ENCODE measurements at places on chromosomes 2 and 18.
A peak's percentile ranks its signal among the peaks of the same experiment; 100 is the strongest.

DNA sequence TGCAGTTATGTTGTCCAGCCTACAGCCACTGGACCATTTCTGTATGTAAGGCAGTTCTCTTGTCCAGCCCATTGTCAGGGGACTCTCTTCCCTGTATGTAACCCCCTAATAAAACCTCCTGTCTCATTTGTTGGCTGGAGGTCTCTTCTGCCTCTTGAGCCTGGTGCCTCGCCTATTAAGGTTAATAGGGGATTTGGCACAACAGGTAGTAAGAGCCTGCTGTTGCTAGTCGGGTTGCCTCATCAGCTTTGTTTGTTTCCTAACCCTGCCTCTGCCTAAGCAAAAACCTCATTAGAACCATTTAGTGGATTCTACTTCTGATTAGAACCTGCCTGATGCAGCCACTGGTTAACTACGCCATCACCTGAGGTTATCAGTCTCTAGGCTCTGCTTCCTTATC is 62.2 kb upstream of the STPG4 start:
- no peak overlapping the region for H3K27ac ChIP-seq
- DNase-seq = no peak
- H3K36me3 ChIP-seq = no peaks in the 10 kb centered on the region
- H3K4me1 ChIP-seq = no peaks in the 10 kb centered on the region
- no peak overlapping the region for H3K4me3 ChIP-seq

- no peak overlapping the region for H3K27ac ChIP-seq
- H3K27me3 ChIP-seq = no peaks in the 10 kb centered on the region
- no peak overlapping the region for H3K4me3 ChIP-seq
- H3K4me1 ChIP-seq = no peaks in the 10 kb centered on the region
- DNase-seq = no peak
Measured at GRCh38 chr2:24459224-24460161, 31.6 kb upstream of the NCOA1 start.

GRCh38 chr18:57051657-57052044 is 95.2 kb upstream of the BOD1L2 start:
- peaks cover 48% of the 10 kb centered on the region for H3K27me3 ChIP-seq
- no peaks in the 10 kb centered on the region for H3K36me3 ChIP-seq
- no peak for DNase-seq
- H3K4me3 ChIP-seq = no peak overlapping the region
- H3K27ac ChIP-seq = no peak overlapping the region

- H3K36me3 ChIP-seq = no peaks in the 10 kb centered on the region
- no peaks in the 10 kb centered on the region for H3K4me1 ChIP-seq
- H3K27ac ChIP-seq = no peak overlapping the region
- H3K4me3 ChIP-seq = no peak overlapping the region
- no peak for DNase-seq
Measured at GRCh38 chr2:217776631-217777030, 226.2 kb downstream of the TNS1 start.

DNA sequence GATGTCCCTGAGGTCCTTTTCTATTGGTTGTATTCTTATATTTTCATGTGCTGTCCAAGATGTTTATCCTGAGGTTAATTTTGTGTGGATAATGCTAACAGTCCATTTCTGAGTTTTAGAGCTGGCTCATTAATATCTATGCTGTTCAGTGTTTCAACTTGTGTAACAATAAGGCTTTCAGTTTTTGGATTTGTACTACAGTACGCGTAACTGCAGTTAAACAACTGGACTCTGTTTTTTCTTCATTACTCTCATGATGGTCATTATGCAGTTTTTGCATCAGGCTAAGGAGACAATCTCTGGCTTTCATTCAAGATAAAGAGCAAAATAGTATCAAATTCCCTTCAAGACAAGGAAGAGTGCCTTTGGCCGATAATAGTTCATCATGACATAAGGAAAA is 1364.8 kb downstream of the DPP10 start:
- H3K27ac ChIP-seq = no peak overlapping the region
- DNase-seq = no peak
- H3K4me1 ChIP-seq = no peaks in the 10 kb centered on the region
- H3K27me3 ChIP-seq = no peaks in the 10 kb centered on the region

GRCh38 chr18:70021498-70021897 is 73.8 kb upstream of the CD226 start:
- H3K4me3 ChIP-seq = no peak overlapping the region
- H3K27ac ChIP-seq = no peak overlapping the region
- H3K36me3 ChIP-seq = peaks cover 73% of the 10 kb centered on the region
- H3K4me1 ChIP-seq = no peaks in the 10 kb centered on the region
- no peaks in the 10 kb centered on the region for H3K27me3 ChIP-seq

GRCh38 chr2:127530245-127531140 is 4.2 kb upstream of the IWS1 start:
- peaks cover 12% of the 10 kb centered on the region for H3K36me3 ChIP-seq
- DNase-seq = no peak
- H3K27me3 ChIP-seq = peaks cover 5% of the 10 kb centered on the region
- no peak overlapping the region for H3K4me3 ChIP-seq
- peaks cover 10% of the 10 kb centered on the region for H3K4me1 ChIP-seq
- no peak overlapping the region for H3K27ac ChIP-seq

GRCh38 chr2:199602271-199602895 is 144.6 kb upstream of the SATB2 start:
- H3K27me3 ChIP-seq = peaks cover 9% of the 10 kb centered on the region
- no peak overlapping the region for H3K27ac ChIP-seq
- no peaks in the 10 kb centered on the region for H3K36me3 ChIP-seq
- DNase-seq = no peak
- no peak overlapping the region for H3K4me3 ChIP-seq
- H3K4me1 ChIP-seq = peaks cover 5% of the 10 kb centered on the region

DNA sequence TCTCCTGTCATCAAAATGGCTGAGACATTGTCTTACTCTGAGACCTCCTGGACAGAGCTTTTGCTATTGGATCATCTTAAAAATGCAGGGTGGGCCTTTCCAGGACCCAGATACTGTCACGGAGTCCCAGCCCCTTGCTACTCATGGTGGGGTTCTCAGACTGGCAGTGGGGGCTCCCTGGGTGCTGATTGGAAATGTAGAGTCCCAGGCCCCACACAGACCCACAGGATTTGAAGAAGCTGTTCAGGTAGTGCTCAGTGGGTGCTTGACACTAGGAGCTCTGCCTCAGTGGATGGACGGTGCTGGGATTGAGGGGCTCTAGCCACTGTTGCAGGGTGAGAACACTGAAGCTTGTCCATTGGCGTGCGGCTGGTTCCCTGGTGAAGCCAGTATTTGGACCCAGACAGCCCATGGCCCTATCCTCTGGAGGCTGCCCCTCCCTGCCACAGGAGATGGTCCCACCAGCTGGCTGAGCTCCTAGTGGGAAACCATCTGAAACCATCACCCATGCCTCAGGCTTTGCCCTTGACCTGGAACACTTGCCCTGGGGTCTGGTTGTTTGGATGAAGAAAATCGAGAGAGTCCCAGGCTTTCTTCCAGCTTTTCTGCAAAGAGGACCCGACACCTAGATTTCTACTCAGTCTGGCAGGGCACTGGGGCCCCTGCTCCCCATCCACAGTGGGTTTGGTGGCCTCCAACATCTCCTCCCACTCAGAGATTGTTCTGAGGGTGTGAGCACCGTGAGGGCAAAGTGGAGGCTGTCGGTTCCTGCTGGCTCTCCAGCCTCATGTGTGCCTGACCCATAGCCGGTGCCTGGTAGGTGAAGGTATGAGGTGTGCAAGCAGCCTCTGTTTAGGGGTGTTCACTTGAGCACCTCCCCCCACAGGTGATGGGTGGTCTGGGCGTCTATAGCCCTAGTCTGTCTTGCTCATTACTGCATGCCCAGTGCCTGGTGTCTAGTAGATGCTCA is 30.1 kb downstream of the MROH2A start:
- H3K4me3 ChIP-seq = no peak overlapping the region
- H3K27me3 ChIP-seq = peaks cover 9% of the 10 kb centered on the region
- DNase-seq = peak; percentile 5

GRCh38 chr2:161898633-161899032 is 175.4 kb downstream of the DPP4 start:
- H3K27me3 ChIP-seq = no peaks in the 10 kb centered on the region
- no peak overlapping the region for H3K27ac ChIP-seq
- H3K4me3 ChIP-seq = no peak overlapping the region

- no peaks in the 10 kb centered on the region for H3K4me1 ChIP-seq
- no peak for DNase-seq
- H3K36me3 ChIP-seq = peaks cover 51% of the 10 kb centered on the region
- H3K27me3 ChIP-seq = no peaks in the 10 kb centered on the region
- no peak overlapping the region for H3K27ac ChIP-seq
Measured at GRCh38 chr2:201084863-201085262, 13.1 kb downstream of the NDUFB3 start.

GRCh38 chr2:61016392-61017002 is 1.0 kb upstream of the PEX13 start:
- no peak for DNase-seq
- H3K27ac ChIP-seq = peak overlapping the region; percentile 98
- H3K27me3 ChIP-seq = no peaks in the 10 kb centered on the region
- H3K36me3 ChIP-seq = peaks cover 16% of the 10 kb centered on the region
- H3K4me1 ChIP-seq = peaks cover 33% of the 10 kb centered on the region
